NCI-H2081 (cell line): ENCODE measurements at places on chromosomes 11 and 22.

- DNase-seq = no peak
These were observed 3.7 kb downstream of the RPL27A start for GRCh38 chr11:8686325-8686724.

DNA sequence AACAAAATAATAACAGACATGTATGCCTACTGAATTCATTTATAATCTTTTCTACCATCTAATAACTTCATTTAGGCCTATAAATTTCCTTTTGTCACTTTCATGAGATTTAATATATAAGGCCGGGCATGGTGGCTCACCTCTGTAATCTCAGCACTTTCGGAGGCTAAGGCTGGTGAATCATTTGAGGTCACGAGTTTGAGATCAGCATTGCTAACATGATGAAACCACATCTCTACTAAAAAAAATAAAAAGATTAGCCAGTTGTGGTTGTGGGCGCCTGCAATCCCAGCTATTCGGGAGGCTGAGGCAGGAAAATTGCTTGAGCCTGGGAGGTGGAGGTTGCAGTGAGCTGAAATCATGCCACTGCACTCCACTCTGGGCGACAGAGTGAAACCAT lies 14.2 kb upstream of the NTM start:
- DNase-seq = no peak

DNA sequence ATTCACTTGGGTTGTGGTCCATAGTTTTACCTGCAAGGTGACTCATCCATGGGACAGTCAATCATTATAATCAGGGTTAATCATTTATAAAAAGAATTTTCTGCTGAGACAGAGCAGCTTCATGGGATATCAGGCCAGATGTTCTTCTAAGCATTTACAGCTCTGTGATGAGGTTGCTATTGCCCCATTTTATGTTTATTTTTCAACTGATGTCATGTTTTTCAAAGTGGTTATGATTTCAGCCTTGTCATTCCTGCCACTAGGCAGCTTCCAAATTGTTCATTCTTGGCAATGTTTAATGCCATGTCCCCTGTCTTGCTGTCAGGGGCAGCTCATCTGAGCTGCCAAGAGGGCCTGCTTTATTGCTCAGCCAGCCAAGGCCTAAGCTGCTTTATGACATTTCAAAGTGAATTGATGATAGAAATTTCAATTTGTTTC lies 35.9 kb upstream of the ZBED5 start:
- DNase-seq = no peak

- no peak for DNase-seq
These were observed 286.4 kb downstream of the NXPE2 start for GRCh38 chr11:114964676-114965214.

DNA sequence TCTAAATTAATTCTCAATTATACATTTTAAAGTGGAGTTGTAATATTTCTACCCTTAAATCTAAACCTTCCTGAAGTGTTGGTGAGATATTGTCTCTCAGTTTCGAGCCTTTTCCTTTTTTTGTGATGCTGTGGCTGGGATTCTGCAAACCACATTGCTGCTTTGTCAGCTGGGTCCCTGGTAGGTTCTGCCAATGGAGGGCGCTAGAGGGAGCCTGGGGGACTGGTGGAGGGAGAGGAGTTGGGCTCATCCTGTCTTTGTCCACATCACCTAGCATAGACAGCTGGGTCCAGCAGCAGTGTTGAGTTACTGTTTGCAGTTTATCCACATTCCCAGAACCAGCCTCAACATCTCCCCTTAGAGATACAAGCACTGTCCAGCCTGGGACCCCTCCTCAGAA lies 41.0 kb downstream of the TRAF6 start:
- DNase-seq = no peak

DNA sequence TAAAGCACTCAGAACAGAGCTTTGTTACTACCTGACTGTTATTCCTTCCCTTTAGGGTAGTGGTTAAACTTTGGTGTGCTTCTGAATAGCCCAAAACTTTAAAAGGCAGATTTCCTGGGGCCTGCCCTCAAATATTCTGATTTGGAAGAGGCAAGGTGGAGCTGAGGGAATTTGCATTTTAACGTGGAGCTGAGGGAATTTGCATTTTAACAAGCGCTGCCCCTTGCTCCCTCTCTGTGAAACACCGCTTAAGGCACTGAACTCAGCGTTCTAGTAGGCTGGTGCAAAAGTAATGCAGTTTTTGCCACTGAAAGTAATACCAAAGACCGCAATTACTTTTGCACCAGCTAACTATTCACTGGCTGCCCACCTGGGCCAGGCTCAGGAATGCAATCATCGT lies 35.0 kb downstream of the TPST2 start:
- no peak for DNase-seq

GRCh38 chr11:115201111-115201792 lies 303.0 kb downstream of the CADM1 start:
- DNase-seq = no peak

GRCh38 chr11:119323532-119324033 lies 6.7 kb upstream of the MCAM start:
- DNase-seq = peak; percentile 68
